ENCODE measurements at places on chromosomes 4 and X. TPM values are rescaled to one million over a fixed set of nuclear protein-coding genes. Genes with fewer than 3 reads are reported as not detected.

GRCh38 chr4:3514806-3515501 lies 17.3 kb downstream of the LRPAP1 start:
- DNase-seq, result peak; percentile 64

GRCh38 chrX:124269881-124270280 lies 62.6 kb upstream of the TEX13D start:
- no peak for DNase-seq

The TAB3 gene
- 18.0 TPM for total RNA-seq

- DNase-seq, result peak; percentile 91
These were observed 568 bp downstream of the NIPAL1 start for GRCh38 chr4:48017108-48017571.

DNA sequence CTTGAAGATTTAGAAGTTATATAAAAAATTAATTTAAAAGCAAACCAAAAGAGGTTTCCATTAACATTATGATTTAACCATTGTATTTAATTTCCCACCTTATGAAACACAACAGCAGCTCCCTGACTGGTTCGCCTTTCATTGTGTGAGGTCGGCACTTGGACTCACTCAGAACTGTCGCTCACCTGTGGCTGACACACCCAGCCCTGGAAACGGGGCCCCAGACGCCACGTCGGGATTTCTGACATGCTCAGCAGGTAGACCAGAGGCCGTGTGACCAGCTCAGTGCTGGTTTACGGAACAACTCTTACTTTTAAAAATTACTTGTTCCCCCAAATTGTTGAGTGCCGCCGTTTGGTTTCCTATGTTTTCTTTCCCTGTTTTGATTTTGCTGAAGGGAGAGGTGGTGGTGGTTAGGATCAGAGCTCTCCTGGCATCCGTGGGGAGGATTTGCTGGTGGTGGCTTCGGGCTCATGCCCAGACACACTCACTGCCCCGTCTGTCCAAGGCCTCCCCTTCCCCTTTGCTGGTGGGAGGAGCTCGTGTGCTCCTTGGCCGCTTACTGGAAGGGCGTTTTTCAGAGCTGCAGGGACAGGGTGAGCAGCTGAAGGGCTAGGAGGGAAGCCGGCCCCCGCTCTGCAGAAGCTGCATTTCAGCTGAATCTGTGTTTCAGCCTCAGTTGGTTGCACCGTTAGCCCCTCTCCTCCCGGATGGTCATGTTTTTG lies 59.2 kb downstream of the CPLX1 start:
- no peak for DNase-seq

The PPEF2 gene
- 0.32 TPM for total RNA-seq

The TEX13B gene
- not detected for total RNA-seq

DNA sequence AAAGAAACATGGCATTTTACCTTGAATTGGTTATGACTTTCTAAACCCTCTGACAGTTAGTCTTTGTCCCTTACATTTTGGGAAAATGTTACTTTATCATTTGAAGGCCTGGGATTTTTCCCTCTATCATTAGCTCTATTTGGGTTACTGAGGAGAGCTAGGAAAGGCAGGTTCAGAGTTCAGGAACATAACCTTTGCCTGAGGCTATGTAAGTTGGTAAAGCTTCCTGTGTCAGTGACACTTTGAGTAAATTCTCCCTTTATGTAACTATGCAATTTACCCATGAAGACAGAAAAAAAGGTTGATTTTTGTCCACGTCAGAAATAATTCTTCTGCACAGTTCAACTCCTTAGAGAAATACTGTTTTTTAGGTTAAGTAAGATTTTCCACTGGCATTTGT lies 171.8 kb upstream of the NRK start:
- DNase-seq, result no peak

Data from aorta (tissue), 5 donors.